ENCODE measurements at places on chromosomes 5 and 9. TPM values are rescaled to one million over a fixed set of nuclear protein-coding genes. Genes with fewer than 3 reads are reported as not detected.
A peak's percentile ranks its signal among the peaks of the same experiment; 100 is the strongest.

GARIN3 gene
- total RNA-seq, result not detected

DNA sequence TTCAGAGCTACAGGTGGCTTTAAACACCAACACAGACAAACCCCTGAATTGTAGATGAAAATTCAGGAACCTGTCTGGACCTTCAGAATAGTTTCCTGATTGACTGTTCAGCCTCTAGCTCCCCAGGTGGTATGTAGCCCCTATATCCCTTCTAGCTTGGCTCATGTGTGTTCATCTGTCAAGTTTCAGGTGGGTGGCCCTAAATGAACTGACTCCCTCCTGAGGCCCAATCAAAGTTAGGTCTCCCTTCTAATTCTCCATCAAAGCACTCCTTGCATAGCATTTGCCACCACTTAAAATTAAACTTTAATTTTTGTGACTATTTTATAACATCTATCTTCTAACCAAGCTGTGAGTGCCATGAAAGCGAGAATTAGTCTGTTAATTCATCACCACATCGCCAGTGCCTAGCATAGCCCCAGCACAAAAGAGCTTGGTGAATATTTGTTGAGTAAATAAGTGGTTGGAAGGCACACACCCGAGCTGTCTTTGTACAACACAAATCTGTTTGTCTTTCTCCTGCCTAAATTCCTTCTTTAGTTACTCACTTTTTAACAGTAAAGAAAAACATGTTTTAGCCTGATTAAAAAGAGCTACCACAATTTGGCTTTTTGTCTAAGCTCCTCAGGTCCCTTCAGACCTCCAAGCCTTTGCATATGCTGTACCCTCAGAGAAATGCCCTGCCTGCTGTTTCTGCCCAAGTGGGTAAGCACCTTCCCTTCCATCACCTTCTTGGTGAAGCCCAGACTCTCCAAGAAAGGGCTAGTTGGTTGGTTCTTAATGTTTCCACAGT, 138.1 kb upstream of the HMHB1 start:
- DNase-seq, result no peak

GRCh38 chr5:157865781-157866180, 6.8 kb upstream of the CLINT1 start:
- DNase-seq, result no peak

- peak; percentile 98 for DNase-seq
Observed at GRCh38 chr5:169280286-169280685, 20.7 kb downstream of the SLIT3 start.
